ENCODE measurements at places on chromosomes 11 and 22.
A peak's percentile ranks its signal among the peaks of the same experiment; 100 is the strongest.

DNA sequence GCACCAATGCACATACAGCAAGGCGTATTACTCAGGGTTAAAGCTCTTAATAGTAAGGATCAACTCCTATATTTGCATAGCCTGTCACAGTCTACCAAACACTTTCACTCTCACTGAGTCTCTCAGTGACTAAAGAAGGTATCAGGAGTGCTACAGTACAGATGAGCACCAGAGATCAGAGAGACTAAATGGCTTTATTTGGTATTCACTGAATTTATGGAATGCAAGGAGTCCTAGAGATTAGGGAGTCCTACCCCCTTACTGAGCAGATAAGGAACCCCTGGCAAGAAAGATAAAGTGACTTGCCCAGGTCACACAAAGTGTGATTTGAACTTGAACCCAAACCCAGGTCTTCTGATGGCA, 396.4 kb upstream of the CCDC90B start:
- DNase-seq, result no peak

DNA sequence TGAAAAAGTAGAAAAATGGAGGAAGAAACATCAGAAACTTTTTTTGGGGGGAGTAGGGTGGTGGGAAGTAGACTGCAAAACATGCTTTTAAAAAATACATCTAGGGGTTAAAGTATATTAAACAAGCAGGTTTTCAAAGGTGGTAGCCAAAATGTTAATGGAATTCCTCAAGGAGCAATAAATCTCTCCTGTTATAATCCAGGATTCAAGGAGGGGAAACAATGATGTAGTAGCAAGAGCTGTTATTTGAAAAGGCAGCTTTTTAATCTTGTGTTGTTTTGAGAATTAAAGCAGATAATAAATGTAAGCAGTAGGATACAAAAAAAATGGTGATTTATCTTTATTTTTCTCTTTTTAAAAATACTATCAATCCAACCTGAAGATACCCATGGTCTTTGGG, 736.5 kb upstream of the CCDC90B start:
- no peak for DNase-seq

DNA sequence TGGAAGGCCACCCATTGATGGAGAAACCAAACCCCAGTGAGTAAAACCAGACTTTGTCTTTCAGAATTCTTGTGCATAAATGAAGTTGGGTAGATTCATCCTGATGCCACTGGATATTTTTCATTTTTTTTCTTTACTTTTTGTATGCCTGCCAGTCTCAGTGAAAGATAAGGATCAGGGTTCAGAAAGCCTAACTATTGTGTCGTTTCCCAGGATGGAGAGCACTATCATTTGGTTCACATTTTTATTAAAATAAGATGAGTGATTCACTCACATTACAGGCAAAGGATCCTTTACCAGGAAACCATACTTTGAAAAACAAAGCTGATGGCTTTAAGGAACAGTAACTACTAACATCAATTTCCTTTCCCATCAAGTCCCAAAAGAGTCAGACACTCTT, 52.0 kb downstream of the ARFGAP2 start:
- DNase-seq, result no peak

- no peak for DNase-seq
Observed at GRCh38 chr11:69251057-69251393, 42.9 kb upstream of the MYEOV start.

- DNase-seq, result no peak
Observed at GRCh38 chr11:77140231-77140851, 12.3 kb downstream of the MYO7A start.

DNA sequence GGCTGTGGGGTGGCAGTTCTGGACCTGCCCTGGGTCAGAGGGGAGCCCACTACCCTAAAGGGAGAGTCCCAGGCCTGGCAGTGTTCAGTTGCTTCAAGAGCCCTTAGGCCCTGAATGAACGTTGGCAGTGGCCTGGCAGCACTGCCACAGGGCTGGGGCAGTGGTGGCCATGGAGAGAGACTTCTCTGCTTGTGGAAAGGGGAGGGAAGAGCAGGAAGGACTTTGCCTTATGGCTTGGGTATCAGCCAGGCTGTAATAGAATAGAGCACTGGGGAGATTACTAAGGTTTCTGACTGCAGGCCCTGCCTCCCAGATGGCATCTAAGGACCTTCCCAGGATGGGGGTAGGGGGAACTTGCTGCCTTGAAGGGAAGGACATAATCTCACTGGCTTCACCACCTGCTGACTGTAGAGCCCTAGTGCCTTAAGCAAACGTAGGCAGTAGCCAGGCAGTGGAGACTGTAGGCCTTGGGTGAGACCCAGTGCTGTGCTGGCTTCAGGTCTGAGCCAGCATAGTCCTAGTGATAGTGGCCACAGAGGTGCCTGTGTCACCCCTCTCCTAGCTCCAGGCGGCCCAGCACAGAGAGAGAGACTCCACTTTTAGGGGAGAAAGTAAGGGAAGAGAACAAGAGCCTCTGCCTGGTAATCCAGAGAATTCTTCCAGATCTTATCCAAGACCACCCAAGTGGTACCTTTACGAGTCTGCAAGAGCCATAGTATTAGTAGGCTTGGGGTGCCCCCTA, 27.6 kb downstream of the PLA2G6 start:
- no peak for DNase-seq

DNA sequence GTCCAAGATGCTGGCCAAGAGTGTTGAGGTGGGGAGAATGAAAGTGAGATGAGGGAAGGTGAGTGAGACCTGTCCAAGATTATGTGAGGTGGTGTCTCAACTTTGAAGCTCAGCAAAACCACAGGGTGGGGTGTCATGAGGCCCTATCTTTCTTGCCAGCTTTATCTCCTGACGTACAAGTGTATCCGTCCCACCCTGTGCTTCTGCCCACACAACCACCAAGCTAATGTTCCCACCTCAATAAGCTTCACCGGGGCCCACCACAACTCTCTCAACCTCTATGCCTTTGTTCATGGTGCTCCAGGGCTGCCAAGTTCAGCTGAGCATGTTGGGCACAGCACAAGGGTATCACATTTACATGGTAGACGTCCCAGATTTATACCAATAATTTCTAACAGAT, 7.1 kb upstream of the TPST2 start:
- no peak for DNase-seq

DNA sequence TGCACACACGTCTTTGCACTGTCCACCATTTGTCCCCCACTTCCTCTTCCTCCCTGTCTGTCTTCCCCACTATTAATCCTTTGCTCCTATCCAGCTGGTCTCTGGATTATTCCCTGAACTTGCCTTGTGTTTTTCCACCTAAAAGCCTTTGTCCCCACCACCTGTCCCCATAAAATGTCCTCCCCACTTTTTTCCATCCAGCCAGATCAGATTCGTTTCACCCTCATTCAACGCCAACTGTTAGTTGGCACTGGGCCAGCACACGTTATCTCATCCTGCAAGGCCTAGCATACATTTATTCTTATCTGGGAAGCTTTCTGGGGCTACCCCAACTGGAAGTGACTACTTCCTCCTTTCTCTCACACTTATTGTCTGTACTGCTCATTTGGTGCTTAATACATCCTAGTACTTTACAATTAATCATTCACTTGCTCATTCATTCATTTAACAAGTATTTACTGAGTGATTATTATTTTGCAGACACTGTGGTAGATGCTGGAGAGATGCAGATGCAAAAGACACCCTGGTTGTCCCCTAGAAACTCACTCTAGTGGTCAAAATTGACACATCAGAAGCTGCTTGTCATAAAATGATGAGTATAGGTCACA, 96.2 kb downstream of the RASSF10 start:
- DNase-seq, result no peak

DNA sequence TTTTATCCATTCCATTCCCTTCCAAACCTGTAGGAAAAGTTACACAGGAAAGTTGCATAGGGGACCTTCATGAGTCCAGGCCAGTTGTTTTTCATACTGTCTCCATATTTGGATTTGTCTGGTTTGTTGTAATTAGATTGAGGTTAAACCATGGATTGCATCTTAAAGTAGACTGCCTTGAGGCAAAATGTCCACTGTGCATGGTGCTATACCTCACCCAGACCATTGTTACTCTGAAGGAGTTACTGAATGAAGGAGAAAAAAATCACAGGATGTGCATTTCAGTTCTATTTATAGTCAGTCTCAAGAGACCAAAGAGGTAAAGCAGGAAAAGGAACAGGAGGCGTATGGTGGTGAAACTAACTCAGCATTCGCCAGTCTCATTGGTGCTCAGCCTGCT, 29.6 kb upstream of the L3MBTL2 start:
- no peak for DNase-seq

- no peak for DNase-seq
Observed at GRCh38 chr11:46012185-46012584, 89.7 kb downstream of the LARGE2 start.

GRCh38 chr22:39117585-39118191, 20.6 kb downstream of the APOBEC3H start:
- peak; percentile 4 for DNase-seq

GRCh38 chr11:40435344-40435743, 1024.1 kb downstream of the LRRC4C start:
- no peak for DNase-seq

All from AG09309 (cell line).